Skin of body (tissue), 3 donors: ENCODE measurements at places on chromosomes 12 and 14. TPM values are rescaled to one million over a fixed set of nuclear protein-coding genes. Genes with fewer than 3 reads are reported as not detected.
A peak's percentile ranks its signal among the peaks of the same experiment; 100 is the strongest.

DNA sequence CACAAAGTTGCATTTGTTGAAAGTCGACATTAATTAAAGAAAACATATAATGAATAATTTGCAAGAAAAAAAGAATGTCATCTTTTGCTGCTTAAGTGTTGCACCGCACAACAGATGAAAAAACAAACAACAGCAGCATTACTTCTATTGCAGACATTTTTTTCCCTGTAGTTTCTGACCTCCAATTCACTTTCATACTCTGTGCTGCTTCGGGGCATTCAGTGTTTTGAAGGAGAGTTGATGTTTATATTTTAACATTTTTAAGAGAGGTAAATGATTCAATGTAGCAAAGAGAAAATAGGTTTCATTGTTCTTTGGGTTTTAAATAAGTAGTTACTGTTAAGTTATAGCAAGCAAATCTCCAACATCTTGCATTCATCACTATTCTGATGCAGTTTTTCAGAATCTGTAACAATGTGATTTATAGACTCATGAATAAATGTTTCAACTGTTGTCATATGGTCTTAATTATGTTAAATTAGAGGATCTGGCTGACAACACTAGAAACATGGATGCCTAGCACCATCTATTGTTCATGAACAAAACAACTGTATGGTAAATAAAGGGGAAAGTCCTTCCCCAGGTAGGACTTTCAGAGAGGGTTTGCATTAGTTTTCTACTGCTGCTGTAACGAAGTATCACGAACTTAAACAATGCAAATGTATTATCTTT is 168.1 kb downstream of the BCAT1 start:
- DNase-seq, result peak; percentile 84

The LUM gene
- 934 TPM for total RNA-seq

- peak; percentile 16 for DNase-seq
These were observed 200.2 kb downstream of the PHLDA1 start for GRCh38 chr12:75831402-75831801.

The NPFF gene
- total RNA-seq, result 0.59 TPM

DNA sequence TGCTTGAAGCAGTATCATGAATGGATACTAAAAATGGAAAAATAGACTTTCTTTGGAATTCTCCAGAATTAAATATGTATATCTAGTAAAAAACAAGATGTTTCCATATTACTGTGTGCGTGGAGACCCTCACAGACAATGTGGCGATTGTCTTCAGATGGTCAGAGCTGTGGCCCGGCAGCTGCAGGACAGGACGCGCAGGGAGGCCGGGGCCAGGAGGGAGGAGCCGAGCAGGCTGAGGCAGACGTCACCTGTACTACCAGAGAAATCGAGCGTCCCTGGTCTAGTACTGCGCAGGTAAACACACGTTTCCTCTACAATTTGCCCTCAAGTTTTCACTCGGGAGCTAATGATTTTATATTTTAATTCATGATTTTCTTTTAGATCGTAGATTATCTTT is 22.8 kb downstream of the DDX51 start:
- DNase-seq, result no peak

DNA sequence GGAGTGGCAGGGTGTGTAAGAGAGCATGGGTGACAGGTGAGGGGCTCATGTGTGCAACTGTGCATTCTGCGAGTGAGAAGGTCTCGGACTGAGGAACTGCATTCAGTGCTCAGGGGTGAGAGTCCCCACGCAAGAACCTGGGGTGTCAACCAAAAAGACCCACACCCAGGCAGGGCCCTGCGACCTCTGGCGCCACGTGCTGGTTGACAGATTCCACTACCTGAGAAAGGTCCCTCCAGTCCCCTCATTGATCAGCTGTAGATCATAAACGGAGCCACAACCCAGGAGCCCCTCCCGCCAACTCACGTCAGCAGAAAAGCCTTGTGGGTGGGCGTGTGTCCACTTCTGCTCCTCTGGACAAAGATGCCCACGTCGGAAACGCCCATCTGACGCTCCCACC is 98.7 kb downstream of the ASCL4 start:
- DNase-seq, result no peak

- DNase-seq, result peak; percentile 46
These were observed 400.7 kb downstream of the NUAK1 start for GRCh38 chr12:105738051-105738450.

The SNX6 gene
- total RNA-seq, result 81.2 TPM

DNA sequence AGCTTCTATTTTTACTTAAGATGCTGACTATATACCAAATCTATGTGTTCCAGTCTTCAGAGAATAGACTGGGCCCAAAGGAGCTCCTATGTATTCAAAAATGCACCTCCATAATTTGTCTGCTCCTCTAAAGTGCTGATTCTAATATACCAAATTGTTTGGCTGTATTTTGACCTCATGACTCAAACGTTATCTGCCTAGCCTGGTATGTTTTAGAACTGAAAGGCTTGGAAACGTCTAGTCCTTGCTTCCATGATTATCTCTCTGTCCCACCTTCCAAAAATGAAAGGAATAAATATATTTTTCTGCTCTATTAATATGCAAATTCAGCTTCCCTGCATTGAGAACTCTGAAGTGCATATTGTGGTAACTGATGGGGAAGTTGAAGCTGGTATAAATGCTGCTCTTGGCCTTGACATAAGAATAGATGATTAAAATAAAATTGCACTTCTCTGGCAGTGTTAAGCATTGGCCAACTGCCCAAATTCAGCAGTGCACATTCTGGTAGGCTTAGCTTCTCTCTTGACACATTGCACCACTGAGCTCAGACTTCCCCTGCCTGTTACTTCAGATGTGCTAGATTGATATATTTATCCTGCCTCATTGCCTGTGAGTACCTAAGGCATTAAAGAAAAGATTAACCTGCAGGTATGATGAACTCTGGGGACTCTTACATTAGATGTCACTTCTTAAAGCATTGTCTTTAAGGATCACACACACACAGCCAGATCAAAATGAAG is 882.3 kb downstream of the RPS29 start:
- no peak for DNase-seq

GRCh38 chr12:47744005-47744651 is 14.6 kb downstream of the RAPGEF3 start:
- DNase-seq, result no peak

DNA sequence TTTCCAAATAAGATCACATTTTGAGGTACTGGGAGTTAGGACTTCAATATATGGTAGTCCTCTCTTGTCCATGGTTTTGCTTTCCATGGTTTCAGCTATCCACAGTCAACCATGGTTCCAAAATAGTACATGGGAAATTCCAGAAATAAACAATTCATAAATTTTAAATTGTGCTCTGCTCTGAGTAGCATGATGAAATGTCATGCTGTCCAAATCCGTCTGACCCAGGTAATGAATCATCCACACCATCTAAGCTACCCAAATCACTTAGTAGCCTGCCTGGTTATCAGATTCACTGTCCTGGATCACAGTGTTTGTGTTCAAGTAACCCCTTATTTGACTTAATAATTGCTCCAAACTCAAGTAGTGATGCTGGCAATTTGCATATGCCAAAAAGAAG is 197.9 kb downstream of the TMTC3 start:
- DNase-seq, result no peak

The CMTM5 gene
- total RNA-seq, result 2.7 TPM

GRCh38 chr12:10135126-10135525 is 5.1 kb upstream of the CLEC7A start:
- no peak for DNase-seq

The SUOX gene
- total RNA-seq, result 6.8 TPM

DNA sequence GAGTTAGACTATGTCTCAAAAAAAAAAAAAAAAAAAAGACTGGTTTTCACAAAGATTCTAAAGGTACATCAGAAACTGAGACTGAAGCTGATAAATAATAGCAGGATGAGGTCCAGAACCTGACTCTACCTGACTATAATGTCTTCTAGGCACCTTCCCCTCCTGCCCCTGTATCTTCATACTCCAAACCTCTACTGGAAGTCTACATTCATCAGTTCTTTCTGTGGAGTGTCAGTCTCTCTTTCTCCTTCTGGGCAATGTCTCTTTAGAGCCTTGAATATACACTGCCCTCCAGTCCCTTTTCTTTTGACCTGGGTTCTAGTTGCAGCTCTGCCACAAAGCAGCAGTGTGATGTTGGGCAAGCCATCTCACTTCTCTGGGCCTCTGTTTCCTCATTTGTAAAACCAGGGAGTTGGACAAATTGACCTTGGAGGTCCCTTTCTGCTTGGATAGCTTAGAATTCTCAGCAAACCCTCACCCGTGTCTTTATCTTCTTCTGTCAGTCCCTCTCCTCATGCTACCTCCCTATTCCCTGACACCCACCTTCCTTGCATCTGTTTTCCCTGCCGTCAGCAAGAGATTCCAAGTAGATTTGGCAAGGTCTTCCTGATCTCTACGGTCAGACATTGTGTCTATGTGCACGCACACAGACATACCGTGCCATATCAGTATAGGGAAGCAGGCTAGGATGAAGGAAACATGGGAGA is 4.3 kb downstream of the NFE2 start:
- no peak for DNase-seq

GRCh38 chr12:44446181-44446580 is 429.9 kb downstream of the NELL2 start:
- no peak for DNase-seq

The ART4 gene
- total RNA-seq, result 1.3 TPM

GRCh38 chr14:101849640-101850039 is 88.1 kb downstream of the PPP2R5C start:
- no peak for DNase-seq

The MYF5 gene
- 3.5 TPM for total RNA-seq

DNA sequence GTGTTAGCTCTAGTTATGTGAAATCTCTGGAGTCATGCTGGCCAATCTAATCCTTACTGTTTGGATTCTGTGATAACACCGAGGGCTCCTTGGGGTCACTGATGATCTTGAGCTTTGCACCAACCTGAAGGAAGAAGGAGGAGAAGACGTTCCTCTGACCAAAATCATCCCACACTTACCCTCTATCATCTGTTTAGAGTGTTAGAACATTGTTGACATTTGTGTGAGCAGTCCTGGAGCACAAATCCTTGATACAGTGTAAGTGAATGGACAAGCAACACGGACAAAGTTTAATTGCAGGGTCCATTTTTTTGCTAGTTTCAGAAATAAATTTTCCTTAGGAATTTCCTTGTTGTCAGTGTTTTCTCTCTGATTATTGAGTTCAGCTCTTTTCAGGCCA is 181.7 kb downstream of the AKAP6 start:
- DNase-seq, result no peak

DNA sequence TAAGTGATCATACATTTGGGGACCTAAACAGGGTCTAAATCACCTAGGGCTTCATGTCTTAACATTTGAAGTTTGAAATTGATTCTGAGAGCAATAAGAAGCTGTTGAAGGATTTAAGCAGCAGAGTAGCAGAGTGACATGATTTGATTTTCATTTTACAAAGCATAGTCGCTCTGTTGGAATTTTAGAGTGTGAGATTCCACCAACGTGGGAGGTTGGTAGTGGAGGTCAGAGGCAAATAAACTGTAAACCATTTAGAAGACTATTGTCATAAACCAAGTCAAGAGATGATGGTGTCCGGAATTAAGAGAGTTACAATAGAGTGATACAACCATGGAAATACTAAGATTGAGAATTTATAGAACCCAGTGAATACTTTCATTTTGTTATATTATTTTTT is 52.7 kb upstream of the ZDHHC17 start:
- DNase-seq, result no peak

- DNase-seq, result no peak
These were observed 20.2 kb downstream of the TMEM229B start for GRCh38 chr14:67468378-67468730.

DNA sequence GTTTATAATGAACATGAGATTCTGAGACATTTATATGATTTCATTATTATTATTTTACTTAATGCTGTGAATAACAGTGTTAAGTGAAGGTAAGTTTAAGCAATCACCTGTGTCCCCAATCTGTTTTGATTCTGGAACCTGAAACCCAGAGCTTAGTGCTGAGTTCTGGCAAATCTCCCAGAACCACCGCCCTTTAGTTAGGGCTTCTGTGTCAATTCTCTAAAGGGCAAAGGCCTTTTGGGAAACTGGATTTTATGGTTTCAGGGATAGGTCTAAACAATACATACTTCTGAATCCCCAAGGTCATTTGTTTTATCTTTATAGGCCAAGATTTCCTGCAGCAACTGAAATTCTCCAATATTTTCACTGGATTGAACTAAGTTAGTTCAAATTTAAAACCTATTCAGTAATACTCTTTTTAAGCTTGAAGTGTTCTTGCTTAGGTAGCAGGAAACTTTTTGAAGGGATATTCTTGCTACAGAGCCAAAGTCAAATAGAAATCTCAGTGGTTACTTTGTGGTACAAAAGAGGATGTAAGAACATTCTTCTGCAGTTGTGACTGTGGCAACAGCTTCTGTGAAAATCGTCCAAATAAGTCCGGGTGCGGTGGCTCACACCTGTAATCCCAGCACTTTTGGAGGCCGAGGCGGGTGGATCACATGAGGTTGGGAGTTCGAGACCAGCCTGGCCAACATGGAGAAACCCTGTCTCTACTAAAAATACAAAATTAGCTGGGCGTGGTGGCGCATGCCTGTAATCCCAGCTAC is 10.0 kb upstream of the PKP2 start:
- DNase-seq, result no peak

DNA sequence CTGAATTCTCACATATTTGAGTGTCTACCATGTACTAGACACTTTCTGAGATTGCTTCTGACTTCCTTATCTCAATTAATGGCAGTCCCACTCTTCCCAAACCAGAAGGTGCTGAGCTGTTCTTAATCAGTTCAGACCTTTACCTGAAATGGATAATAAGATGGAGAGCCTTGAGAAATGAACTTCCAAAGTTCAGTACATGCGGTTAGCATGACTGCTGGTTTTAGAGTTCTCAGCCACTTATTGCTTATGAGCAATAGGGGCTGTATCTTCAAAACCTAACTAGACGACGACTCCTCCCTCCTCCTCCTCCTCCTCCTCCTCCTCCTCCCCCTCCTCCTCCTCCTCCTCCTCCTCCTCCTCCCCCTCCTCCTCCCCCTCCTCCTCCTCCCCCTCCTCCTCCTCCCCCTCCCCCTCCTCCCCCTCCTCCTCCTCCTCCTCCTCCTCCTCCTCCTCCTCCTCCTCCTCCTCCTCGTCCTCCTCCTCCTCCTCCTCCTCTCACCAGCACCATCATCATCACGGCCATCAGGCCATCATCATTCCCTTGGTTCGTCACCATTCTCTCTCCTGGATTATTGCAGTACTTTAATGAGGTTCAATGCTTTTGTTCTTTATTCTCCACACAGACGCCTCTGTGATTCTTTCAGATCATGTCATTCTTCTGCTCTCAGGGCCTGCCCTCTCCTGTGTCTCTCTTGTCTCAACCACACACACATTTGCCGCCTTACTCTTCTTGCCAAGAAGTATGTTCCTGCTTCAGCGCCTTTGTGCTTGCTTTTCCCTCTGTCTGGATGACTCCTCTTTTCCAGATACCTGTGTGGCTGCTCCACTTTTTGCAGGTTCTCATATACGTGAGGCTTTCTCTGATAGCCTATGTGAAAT is 2.7 kb downstream of the PCNX1 start:
- no peak for DNase-seq
